ENCODE measurements at places on chromosomes 16 and 17.
A peak's percentile ranks its signal among the peaks of the same experiment; 100 is the strongest.

DNA sequence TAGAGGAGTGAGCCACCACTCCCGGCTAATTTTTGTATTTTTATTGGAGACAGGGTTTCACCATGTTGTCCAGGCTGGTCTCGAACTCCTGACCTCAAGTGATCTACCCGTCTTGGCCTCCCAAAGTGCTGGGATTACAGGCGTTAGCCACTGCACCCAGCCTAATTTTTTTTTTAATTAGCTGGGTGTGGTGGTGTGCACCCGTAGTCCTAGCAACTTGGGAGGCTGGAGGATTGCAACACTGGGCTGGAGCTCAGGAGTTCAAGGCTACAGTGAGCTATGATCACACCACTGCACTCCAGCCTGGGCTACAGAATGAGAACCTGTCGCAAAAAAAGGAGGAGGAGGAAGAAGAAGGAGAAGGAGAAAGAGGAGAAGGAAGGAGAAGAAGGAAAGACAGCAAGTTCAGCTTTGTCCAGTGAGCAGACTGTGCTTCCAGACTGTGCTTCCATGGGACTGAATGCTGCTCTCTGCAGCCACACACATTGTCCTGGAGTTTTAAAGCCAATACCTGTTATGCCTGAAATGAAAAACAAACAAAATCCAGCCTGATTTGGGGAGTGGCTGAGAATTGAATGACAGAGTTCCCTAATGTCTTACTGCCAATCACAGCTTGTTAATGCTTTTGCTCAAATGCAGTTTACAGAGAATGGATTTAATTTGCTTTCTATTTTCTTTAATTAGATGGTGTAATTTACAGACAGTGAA is 2.8 kb upstream of the TNFRSF13B start:
- no peak for DNase-seq

- no peak for DNase-seq
Observed at GRCh38 chr16:84047626-84048025, 5.0 kb upstream of the SLC38A8 start.

- no peak for DNase-seq
Observed at GRCh38 chr16:67846063-67846319, 742 bp upstream of the NUTF2 start.

DNA sequence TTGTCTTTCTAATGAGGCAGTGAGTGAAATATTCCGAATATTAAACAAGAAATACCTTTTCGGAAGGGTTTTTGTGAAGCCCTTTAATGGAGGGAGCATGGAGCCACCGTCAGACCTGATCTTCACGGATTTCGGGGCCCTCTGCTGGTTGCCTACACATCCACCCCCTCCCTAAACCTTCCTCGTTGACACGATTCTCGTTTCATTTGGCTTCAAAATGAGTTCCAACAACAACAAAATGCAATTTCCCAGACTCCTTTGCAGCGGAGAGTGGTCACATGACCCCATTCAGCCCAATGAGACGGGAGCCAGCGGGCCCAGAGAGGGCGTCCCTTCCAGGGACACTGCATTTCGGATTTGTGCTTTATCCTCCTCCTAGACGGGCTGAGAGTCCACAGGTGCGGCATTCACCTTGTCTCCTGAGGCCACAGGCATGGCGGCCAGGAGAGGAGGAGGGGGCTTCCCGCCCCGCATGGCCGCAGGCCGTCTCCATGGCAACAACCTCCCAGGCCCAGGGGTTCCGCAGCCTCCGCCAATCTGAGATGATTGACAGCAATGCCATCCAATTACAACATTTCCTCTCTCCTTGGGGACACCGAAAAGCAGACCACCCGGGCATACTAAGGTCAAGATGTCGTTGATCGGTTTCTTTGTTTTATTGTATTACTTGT is 259.8 kb downstream of the C16orf95 start:
- peak; percentile 70 for DNase-seq

DNA sequence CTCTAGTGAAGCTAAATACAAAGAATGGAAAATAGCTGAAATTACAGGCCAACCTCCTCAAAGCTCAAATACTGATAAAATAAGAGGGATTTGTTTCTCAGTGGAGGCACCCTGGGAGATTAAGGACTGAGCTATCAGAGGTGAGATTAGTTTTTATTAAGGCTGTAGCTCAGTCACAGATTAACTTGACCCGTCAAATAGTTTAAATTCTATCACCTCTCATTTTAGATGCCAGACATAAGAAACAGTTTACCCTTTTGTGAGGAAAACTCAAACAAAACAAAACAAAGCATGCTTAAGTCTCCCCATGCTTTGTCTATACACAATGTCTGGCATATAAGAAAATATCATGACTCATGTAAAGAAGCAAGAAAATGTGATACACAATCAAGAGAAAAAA is 208.3 kb upstream of the PMFBP1 start:
- DNase-seq, result peak; percentile 94

DNA sequence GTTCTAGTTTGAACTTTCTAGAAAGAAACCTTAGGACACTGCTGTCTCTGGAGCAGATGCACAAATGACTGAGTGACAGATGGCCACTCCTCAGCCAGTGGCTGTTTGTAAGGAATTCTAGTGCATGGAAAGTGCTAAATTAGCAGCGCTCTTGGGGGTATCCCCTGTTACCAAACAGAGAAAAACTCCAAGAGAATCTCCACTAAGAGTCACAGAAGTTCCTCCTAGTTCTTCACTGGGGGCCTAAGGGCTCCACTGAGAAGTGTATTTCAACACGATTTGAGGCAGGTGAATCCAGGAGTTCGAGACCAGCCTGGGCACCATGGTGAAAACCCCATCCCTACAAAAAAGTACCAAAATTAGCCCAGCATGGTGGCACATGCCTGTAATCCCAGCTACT is 18.1 kb upstream of the IRF8 start:
- DNase-seq, result no peak

DNA sequence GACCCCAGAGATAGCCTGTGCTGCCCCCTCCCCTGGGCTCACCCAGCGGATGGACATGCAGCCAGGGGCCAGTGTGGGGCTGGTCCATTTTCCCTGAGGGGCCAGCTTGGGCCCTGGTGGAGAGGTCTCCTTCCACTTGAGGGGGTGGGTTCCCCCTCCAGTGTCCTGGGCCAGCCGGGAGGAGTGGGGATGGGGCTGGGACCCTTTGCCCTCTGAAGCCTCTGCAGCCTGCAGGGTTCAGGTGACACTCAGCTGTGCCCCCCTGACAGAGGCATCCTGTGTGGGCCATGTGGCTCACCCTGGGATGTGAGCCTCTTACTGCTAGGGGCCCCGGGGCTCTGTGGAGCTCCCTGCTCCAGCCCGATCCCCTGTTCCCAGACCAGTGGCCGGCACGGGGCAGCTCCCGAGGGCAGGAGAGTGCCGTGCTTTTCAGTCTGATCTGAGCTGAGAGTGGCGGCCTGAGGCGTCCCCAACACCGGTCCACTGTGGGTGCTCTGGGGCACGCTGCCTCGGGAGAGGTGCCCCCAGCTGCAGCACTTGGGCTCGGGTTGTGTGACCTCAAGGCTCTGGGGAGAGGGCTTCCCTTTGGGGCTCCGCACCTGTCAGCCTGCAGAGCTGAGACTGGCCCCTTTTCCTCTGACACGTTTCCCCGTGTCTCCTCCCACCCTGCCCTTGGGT is 439 bp upstream of the GNG13 start:
- no peak for DNase-seq

DNA sequence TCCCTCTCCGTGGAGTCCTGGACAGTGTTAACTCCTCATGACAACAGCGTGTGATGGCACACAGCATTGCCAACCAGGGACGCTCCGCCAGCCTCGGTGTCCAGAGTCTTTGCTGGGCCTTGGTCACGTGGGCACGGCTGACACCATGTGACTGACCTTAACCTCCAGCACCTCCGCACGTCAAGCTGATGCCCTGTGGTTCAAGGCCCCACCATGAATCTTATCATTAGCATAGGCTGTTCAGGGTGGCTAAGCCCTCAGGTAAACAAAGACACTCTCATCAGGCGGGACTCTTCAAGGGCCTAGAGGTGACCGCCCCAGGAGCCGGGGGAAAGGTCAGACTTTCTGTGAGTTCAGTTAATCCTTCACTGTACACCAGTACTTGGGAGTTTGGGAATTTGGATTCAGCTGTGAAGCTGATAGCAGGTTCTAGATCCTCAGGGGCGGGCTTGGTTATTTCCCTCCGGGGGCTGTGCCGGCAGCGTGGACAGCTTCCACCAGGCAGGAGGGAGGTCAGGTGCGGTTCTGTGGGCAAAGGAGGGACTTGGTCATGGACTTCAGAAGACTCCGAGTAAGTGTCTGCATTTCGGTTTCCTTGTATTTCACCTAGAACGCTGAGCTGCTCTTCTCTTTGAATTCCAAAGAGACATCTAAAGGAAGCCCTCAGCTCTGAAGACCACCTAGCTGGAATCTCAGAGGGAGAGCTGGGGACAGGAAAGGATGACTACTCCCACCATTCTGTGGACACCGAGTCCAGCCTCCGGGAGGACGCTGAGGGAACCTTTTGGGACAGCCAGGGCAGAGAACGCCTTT is 195.5 kb upstream of the CIBAR2 start:
- no peak for DNase-seq

- no peak for DNase-seq
Observed at GRCh38 chr17:47686276-47686635, 7.7 kb upstream of the TBKBP1 start.

DNA sequence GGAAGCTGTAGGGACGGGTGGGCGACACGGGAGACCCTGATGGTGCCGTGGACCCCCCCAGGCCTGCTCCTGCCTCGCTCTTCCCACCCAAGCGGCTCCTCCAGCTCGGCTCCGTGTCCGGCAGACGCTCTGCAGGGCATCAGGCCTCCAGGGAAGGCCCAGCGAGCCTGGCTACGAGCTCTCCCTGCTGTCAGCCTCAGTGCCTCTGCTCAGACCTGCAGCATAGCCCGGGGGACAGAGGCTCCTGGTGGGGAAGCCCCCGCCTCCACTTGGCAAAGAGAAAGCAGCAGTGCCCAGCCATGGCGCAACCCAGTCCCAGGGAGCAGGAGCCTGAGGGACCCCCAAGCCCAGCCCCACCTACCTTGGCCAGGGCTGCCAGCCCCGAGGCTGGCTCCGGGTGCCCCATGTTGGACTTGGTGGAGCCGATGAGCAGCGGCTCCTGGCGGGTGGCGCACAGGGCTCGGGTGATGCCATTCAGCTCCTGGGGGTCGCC is 5.9 kb downstream of the FASN start:
- DNase-seq, result no peak

DNA sequence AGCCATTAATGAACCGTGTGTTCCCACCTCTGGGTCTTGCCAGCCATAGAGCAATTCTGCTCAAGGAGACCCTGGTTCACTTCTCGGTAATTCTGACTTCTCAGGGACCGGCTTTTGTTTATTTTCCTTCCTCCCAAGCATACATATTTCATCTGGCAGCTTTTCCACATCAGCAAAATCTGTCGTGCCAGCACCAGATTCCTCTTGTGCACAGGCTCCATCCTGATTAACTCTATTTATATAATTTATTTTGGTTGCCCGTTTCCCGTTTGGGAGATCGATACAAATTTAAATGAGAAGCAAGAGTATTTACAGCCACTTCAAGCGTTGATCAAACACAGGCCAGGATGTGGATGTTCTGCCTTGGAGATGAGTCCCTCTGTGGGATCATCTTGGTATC is 161.9 kb upstream of the XYLT1 start:
- DNase-seq, result no peak

- no peak for DNase-seq
Observed at GRCh38 chr16:12539185-12539929, 264.3 kb downstream of the CPPED1 start.

GRCh38 chr17:49691086-49691676 is 13.3 kb upstream of the SPOP start:
- no peak for DNase-seq

- DNase-seq, result no peak
Observed at GRCh38 chr17:71681427-71682173, 439.2 kb upstream of the SOX9 start.

All from mesendoderm (in vitro differentiated cells).